ENCODE measurements at places on chromosomes 12 and 14. TPM values are rescaled to one million over a fixed set of nuclear protein-coding genes. Genes with fewer than 3 reads are reported as not detected.

The ANKS1B gene
- 0.41 TPM for total RNA-seq

The FIGNL2 gene
- 0.26 TPM for total RNA-seq

The SLC25A21 gene
- not detected for total RNA-seq

The PLEKHH1 gene
- total RNA-seq = 0.77 TPM

The TMEM253 gene
- total RNA-seq = not detected

The TMEM121 gene
- 7.0 TPM for total RNA-seq

The RHOJ gene
- not detected for total RNA-seq

The SAMD15 gene
- total RNA-seq = 0.26 TPM

The SERPINA10 gene
- total RNA-seq = not detected

The HOXC5 gene
- total RNA-seq = not detected

The ATP5F1B gene
- 469 TPM for total RNA-seq

The SERPINA3 gene
- total RNA-seq = not detected

The C1S gene
- total RNA-seq = 1.9 TPM

The GPRC5A gene
- 0.23 TPM for total RNA-seq

The PKP2 gene
- not detected for total RNA-seq

The DACT1 gene
- 23.1 TPM for total RNA-seq

The NGB gene
- total RNA-seq = not detected

The COPZ1 gene
- total RNA-seq = 122 TPM

The HSPA2 gene
- 2.4 TPM for total RNA-seq

The MTA1 gene
- total RNA-seq = 114 TPM

The OAS1 gene
- 34.9 TPM for total RNA-seq

The HPD gene
- not detected for total RNA-seq

The KIF26A gene
- total RNA-seq = 0.53 TPM

The SOAT2 gene
- total RNA-seq = 0.84 TPM

The CMKLR1 gene
- total RNA-seq = not detected

The PAX9 gene
- total RNA-seq = not detected

The FSCB gene
- total RNA-seq = not detected

The ABHD12B gene
- total RNA-seq = not detected

The TAS2R8 gene
- not detected for total RNA-seq

The VIPAS39 gene
- 16.5 TPM for total RNA-seq

The PTPRO gene
- total RNA-seq = 18.8 TPM

The BAZ2A gene
- total RNA-seq = 115 TPM

The SLCO1B1 gene
- not detected for total RNA-seq

The IL22 gene
- total RNA-seq = not detected
